ENCODE measurements at places on chromosomes 1 and 21.

DNA sequence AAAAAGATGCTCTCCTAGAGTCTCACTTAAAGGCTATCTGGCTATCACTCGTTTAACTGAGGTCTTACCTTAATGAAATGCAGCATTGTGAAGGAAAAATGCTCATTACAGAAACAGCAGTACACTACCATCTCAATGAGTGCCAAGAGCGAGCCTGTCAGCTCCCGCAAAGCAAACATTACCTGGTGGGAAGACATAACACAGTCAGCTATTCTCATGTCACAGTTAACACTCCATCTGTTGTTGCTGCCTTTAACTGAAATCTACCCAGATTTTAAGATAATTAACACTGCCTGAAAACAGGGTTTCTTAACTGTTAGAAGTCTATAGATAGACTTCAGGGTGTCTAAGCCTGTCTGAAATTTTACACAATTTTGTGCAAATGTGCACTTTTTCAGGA, 39.1 kb downstream of the PCSK9 start:
- no peak for DNase-seq

DNA sequence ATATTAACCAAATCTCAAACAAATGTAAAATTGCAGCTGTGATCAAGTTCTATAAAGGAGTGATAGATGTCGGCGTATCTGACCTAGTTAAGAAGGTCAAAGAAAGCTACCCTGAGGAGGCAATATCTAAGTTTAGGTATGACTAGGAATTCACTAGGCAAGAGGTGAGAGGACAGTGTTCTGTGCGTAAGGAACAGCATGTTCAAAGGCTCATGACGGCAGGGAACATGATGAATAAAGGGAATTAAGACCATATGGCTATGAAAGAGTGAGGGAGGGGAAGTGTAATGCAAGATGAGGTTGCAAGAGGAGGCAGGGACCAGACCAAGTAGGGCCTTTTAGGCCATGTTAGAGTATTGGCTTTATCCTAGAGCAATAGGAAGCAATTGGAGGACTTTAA, 8.6 kb downstream of the LIX1L start:
- DNase-seq: no peak

DNA sequence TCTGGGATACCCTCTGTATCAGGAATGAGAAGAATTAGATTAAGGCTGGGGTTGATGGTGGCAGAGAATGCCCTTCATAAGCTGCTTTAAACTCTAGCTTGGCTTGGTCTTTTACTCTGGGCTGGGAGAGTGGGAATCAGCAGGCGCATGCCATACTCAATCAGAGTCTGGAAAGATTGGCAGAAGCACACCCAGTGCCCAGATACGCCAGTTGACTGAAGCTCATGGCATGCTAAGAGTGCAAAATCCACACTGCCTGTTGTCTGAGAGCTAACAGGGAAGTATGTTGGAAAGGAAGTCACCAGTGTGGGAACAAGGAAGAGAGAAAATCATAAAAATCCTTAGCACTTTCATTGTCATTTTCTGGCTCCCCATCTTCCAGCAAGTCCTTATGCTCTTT, 53.0 kb downstream of the HMCN1 start:
- no peak for DNase-seq

DNA sequence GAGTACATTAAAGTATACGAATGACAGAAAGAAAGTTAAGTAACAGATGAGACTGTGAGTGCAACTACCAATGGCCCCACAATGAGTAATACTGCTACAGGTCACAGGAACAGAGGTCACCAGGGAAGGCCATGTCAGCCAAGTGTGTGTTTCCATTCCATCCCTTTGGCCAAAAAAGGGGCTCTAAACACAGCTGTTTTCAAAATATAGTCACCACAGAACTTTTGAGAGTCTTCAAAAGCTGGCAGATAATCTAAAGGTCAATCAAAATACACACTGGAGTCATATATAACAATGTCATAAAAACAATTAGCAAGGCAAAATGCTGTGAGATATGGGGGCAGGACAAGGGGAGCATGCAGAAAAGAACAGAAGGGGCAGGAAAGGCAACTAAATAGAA, 10.2 kb downstream of the USP24 start:
- no peak for DNase-seq

GRCh38 chr1:155227261-155228095, 19.0 kb downstream of the MTX1 start:
- peak; percentile 99 for DNase-seq

All from coronary artery (tissue), 2 donors.